ENCODE measurements at places on chromosomes 7 and 10.

GRCh38 chr10:30783939-30784501 lies 154.5 kb upstream of the LYZL2 start:
- no peak for DNase-seq

- no peak for DNase-seq
Measured at GRCh38 chr7:55484241-55484640, 88.1 kb downstream of the VOPP1 start.

DNA sequence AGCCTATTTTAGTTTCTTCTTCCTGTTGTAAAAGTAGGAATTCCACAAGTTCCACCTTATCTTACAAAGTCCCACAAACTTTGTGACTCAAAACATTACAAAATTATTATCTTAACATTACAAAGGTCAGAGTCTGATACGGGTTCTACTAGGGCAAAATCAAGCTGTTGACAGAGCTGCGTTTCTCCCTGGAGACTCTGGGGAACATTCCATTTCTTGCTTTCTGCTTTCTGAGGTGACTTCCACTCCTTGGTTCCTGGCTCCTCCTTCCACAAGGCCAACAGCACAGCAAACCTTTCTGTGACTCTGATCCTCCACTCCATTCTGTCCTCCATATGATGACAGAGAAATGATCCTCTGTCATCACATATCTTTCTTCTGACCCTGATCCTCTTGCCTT lies 10.6 kb downstream of the OR2F1 start:
- DNase-seq = peak; percentile 42

DNA sequence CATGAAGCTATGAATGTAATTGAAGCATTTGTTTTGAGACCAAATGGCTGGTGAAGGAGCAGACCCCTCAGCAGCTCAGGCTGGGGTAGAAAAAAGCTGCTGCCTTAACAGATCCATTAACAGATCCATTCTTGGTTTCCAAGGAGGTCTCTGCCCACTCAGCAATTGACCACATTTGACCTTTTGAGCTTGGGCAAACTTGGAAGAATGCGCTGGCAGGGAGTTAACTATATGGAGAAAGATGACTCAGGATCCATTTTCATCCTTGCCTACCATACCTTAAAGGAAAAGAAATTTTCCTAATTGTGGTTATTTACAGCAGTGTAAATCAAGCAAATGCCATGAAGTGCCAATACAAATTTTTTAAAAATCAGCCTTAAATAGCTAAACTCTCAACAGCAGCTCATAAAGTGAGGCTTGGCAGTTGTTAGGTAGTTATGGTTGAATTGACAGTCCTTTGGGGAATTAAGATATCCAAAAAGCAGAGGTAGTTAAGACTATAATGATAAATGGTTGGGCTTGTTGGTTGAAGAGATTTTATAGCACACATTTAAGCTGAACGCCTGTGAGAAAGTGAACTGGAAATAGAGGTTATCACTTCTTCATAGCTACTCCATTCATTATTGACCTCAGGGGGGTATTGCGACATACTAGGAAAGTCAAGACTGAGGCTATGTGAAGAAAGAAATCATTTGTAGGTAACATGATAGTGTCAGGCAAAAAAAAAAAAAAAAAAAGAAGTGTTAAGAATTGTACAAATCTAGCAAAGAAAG lies 83.9 kb downstream of the MKX start:
- no peak for DNase-seq

DNA sequence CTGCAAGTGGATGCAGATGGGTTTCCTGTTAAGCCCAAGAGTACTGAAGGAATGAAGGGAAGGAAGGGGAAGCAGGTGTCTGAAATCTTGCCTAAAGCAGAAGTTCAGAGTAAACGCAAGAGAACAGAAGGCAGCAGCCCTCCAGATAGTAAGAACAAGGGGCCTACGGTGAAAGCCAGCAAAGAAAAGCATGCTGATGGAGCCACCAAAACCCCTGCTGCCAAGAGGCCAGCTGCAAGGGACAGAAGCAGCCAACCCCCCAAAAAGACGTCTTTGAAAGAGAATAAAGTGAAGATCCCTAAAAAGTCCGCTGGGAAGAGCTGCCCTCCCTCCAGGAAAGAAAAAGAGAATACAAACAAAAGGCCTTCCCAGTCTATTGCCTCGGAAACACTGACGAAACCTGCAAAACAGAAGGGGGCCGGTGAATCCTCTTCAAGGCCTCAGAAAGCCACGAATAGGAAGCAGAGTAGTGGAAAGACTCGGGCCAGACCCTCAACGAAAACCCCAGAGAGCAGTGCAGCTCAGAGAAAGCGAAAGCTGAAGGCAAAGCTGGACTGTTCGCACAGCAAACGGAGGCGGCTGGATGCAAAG lies 152.5 kb downstream of the LCOR start:
- no peak for DNase-seq

GRCh38 chr7:87339373-87339897 lies 6.0 kb upstream of the CROT start:
- DNase-seq = no peak

All from LoVo (cell line).